Smooth muscle cell of bladder (primary cell): ENCODE measurements at places on chromosomes 7 and 10. TPM values are rescaled to one million over a fixed set of nuclear protein-coding genes. Genes with fewer than 3 reads are reported as not detected.

NEUROD6 gene
- not detected in 2 replicates for total RNA-seq

FBXW4 gene
- 45.7 and 54.5 TPM in 2 replicates for total RNA-seq

TMEM213 gene
- total RNA-seq: not detected in 2 replicates

SEMA3C gene
- 99.7 and 127 TPM in 2 replicates for total RNA-seq

HMX2 gene
- not detected in 2 replicates for total RNA-seq

C10orf53 gene
- not detected in 2 replicates for total RNA-seq

DRGX gene
- not detected in 2 replicates for total RNA-seq

ITPRID1 gene
- not detected in 2 replicates for total RNA-seq

NPTX2 gene
- total RNA-seq: 0.57 and 2.7 TPM in 2 replicates

CYP3A5 gene
- total RNA-seq: 0.28 and 0.37 TPM in 2 replicates

AMPH gene
- total RNA-seq: 3.4 and 4.0 TPM in 2 replicates

ZNF467 gene
- total RNA-seq: 0.28 TPM in 2 replicates

GBX1 gene
- not detected in 2 replicates for total RNA-seq

PTEN gene
- 169 and 171 TPM in 2 replicates for total RNA-seq

CACNB2 gene
- 6.7 and 9.0 TPM in 2 replicates for total RNA-seq

NKX1-2 gene
- total RNA-seq: not detected in 2 replicates

ITGB1 gene
- 2,062 and 3,156 TPM in 2 replicates for total RNA-seq

UPK3BL2 gene
- total RNA-seq: 1.3 and 1.7 TPM in 2 replicates

CAMK2B gene
- total RNA-seq: 0.09 and 0.14 TPM in 2 replicates

BLNK gene
- 0.09 and 0.28 TPM in 2 replicates for total RNA-seq

ASZ1 gene
- not detected in 2 replicates for total RNA-seq

PIK3CG gene
- 0.09 and 0.28 TPM in 2 replicates for total RNA-seq

SPDYE9 gene
- total RNA-seq: not detected in 2 replicates

CYP3A4 gene
- total RNA-seq: not detected in 2 replicates

PRF1 gene
- total RNA-seq: under 0.01 TPM in 1 of 2 replicates, not detected in the other

GNGT1 gene
- total RNA-seq: 0.37 and 0.71 TPM in 2 replicates

IL6 gene
- total RNA-seq: 40.0 and 49.1 TPM in 2 replicates

GPR26 gene
- total RNA-seq: not detected in 2 replicates

AKR1C1 gene
- total RNA-seq: 218 and 321 TPM in 2 replicates

USP54 gene
- 5.4 and 6.3 TPM in 2 replicates for total RNA-seq

FXYD4 gene
- not detected in 2 replicates for total RNA-seq

ADAM22 gene
- total RNA-seq: 0.28 and 0.37 TPM in 2 replicates

TRPV5 gene
- not detected in 2 replicates for total RNA-seq

PON3 gene
- not detected in 2 replicates for total RNA-seq

HOXA10 gene
- total RNA-seq: 6.5 and 11.8 TPM in 2 replicates
